ENCODE measurements at places on chromosomes 7 and 10.

DNA sequence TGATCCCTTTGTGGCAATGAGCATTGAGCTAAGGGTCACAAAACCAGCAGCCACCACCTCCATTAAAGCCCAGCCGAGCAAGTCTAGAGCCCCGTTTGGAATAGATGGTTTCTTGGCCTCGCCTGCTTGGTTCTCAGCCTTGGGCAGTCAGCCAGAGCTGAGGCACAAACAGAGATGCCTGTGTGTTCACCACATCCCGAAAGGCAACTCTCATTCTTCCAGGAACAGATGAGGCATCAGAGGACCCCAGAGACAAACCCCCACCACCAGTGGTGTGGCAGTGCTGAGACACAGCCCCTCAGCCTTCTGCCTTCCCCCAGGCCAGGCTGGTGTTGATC, 203.3 kb upstream of the ZMIZ1 start:
- DNase-seq = no peak
- H3K27me3 ChIP-seq = no peaks in the 10 kb centered on the region
- no peaks in the 10 kb centered on the region for H3K4me1 ChIP-seq
- no peak overlapping the region for H3K27ac ChIP-seq

GRCh38 chr7:74449809-74450397, 3.8 kb upstream of the GTF2IRD1 start:
- DNase-seq = peak; percentile 88
- no peaks in the 10 kb centered on the region for H3K4me1 ChIP-seq
- no peaks in the 10 kb centered on the region for H3K27me3 ChIP-seq
- H3K36me3 ChIP-seq = no peaks in the 10 kb centered on the region

DNA sequence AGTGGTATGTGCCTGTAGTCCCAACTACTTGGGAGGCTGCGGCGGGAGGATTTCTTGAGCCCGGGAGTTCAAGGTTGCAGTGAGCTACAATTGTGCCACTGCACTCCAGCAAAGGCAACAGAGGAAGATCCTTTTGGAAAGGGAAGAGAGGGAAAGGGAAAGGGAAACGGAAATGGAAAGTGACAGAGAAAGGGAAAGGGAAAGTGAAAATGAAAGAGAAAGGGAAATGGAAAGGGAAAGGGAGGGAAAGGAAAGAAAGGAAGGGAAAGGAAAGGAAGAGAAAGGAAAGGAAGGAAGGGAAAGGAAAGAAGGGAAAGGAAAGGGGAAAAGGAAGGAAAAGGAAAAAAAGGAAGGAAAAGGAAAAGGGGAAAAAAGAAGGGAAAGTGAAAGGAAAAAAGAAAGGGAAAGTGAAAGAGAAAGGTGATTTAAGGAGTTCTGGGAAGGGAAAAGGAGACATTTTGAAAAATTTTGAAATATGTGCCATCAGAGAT, 2.3 kb upstream of the ZC3HAV1 start:
- no peak overlapping the region for H3K4me3 ChIP-seq
- H3K36me3 ChIP-seq = no peaks in the 10 kb centered on the region
- H3K4me1 ChIP-seq = no peaks in the 10 kb centered on the region
- no peak for DNase-seq

- H3K4me3 ChIP-seq = no peak overlapping the region
- H3K36me3 ChIP-seq = no peaks in the 10 kb centered on the region
- H3K27ac ChIP-seq = no peak overlapping the region
- H3K27me3 ChIP-seq = no peaks in the 10 kb centered on the region
- no peaks in the 10 kb centered on the region for H3K4me1 ChIP-seq
These were observed 241.5 kb downstream of the PHTF2 start for GRCh38 chr7:78039790-78040776.

Measured in SJCRH30 (cell line).